ENCODE measurements at places on chromosomes 5 and 9. TPM values are rescaled to one million over a fixed set of nuclear protein-coding genes. Genes with fewer than 3 reads are reported as not detected.

DNA sequence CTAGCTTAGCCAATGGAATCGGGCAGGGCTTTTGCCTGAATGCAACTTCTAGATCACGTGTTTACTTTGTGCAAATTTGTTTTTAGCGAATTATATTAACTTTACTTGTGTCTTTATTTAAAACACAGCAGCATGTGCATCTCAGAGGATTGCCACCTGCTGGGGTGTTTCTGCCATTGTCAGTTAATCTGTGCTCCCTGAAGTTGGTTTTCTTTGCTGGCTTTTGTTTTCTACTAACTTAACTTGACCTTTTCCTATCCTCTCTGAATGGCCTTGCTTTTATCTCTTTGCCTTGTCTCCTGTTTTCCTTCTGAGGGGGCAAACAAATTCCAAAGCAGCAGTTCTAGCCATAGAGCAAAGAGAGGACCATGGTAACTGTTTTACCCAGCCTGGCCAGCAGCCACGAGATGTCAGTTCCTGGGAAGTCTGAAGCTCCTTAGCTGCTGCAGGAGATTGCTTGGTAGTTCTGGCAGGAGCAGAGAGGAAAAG lies 67.6 kb downstream of the ARHGEF28 start:
- no peak overlapping the region for H3K4me3 ChIP-seq
- H3K27me3 ChIP-seq = peaks cover 40% of the 10 kb centered on the region
- H3K27ac ChIP-seq = no peak overlapping the region
- peaks cover 6% of the 10 kb centered on the region for H3K4me1 ChIP-seq
- no peak for DNase-seq

GRCh38 chr5:179612577-179613459 lies 10.7 kb downstream of the HNRNPH1 start:
- peak overlapping the region; percentile 72 for H3K4me3 ChIP-seq
- H3K27ac ChIP-seq = peak overlapping the region; percentile 94
- peaks cover 64% of the 10 kb centered on the region for H3K4me1 ChIP-seq
- peaks cover 35% of the 10 kb centered on the region for H3K36me3 ChIP-seq
- H3K27me3 ChIP-seq = no peaks in the 10 kb centered on the region

FGFR4 gene
- total RNA-seq = 1.4 TPM

DNA sequence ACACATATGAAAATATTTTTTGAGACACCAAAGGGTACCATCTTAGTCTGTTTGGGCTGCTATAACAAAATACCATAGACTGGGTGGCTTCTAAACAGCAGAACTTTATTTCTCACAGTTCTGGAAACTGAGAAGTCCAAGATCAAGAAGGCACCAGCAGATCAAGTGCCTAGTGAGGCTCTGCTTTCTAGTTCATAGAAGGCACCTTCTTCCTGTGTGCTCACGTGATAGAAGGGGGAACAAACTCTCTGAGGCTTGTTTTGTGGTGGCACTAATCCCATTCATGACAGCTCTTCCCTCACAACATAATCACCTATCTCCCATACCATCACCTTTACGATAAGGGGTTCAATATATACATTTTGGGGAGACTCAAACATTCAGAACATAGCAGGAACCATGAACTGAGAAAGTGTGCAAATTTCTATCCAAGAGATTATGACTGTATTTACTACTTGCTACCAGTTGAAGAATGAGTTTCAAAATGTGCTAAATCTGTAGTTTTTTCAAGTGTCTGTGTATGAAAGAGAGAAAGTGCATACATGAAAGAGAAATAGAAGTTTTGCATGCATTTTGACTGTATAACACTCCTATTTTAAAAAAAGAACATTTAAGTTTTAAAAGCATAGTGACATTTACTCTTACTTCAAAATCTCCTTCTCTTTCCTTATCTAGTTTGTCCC lies 207.3 kb downstream of the PARP8 start:
- H3K4me3 ChIP-seq = no peak overlapping the region
- H3K27ac ChIP-seq = no peak overlapping the region
- H3K27me3 ChIP-seq = peaks cover 24% of the 10 kb centered on the region
- no peaks in the 10 kb centered on the region for H3K36me3 ChIP-seq

- H3K27me3 ChIP-seq = peaks cover 6% of the 10 kb centered on the region
- H3K4me1 ChIP-seq = no peaks in the 10 kb centered on the region
- DNase-seq = no peak
- no peak overlapping the region for H3K4me3 ChIP-seq
- no peak overlapping the region for H3K27ac ChIP-seq
Measured at GRCh38 chr5:112012104-112012503, 255.1 kb upstream of the NREP start.

- H3K27ac ChIP-seq = peak within 1 kb of the TSS; percentile 41
- H3K36me3 ChIP-seq = peaks cover 3% of the 10 kb centered on the region
- peaks cover 29% of the 10 kb centered on the region for H3K4me1 ChIP-seq
- DNase-seq = peak; percentile 30
Measured at GRCh38 chr9:124257844-124258606, at the start of gene NEK6. Gene NEK6 (plus strand): TSS chr9:124257949. CDS start chr9:124301965, 44,016 bp downstream.
